NCI-H2029 (cell line): ENCODE measurements at places on chromosomes 7 and 10.

DNA sequence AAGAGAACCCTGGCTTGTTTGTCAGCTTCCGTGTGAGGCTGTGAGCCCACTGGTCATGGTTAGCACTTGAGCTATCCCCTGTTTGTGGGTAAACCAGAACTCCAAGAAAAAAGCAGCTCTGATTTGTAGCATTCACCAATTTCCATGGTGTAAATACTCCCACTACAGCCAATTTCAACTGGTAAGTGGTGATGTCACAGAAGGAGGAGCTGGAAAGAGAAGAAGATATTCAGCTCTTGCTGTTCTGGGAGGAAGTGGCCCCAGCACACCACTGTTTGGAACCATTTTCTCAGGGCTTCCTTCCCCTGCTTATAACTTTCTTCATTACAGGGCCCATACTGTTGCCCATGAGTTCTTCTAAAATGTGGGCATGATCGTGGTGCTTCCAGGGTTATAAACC lies 500.1 kb upstream of the ZMIZ1 start:
- DNase-seq = no peak

DNA sequence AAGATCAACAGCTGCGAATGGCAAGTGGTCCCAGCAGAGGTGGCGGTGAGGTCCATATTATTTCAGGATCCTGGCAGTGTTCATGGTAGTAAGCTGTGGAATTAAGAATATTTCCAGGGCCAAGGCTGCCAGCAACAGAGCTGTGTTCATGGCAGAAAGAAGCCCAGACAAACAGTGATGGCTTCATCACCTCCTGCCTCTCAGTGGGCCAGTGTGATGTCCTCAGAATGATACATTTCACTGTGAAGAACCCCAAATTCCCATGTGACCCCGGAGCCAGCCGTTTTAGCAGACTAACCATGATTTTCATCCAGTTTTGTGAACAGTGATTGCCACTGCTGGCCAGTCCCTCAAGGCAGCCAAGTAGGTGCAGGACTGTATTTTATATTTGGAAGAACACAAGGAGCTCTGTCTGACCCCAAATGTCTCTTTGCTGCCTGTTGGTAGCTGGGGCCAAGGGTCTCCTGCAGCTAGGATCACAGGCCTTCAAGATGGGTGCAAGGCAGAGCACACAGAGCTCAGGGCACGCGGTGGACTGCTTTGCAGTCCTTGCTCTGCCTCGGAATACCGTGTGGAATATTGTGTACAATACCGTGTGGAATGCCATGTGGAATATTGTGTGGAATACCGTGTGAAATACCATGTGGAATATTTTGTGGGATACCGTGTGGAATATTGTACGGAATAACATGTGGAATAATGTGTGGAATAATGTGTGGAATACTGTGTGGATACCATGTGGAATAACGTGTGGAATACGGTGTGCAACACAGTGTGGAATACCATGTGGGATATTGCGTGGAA lies 132.3 kb upstream of the CHST15 start:
- no peak for DNase-seq

DNA sequence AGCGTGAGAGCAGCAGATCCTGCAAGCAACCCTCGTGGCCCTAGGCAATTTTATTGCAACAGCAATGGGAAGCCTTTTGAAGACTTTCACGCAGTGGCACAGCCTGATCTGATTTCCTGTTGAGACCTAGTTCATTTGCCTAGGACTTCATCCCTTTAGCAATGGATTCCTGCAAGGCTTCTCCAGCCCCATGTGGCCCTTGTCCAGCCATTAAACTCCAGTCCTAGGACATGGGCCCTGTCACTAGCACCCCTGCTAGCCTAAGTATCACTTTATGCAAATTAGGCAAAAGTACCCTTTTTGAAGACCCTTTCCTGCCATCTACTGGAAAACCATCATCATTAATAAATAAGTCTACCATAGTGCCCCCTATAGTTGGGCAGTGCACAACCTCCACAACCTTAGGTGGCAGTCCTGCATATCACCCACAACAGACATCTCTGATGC lies 379.4 kb downstream of the GALNT17 start:
- peak; percentile 9 for DNase-seq

GRCh38 chr7:157077021-157077420 lies 61.7 kb upstream of the UBE3C start:
- no peak for DNase-seq

DNA sequence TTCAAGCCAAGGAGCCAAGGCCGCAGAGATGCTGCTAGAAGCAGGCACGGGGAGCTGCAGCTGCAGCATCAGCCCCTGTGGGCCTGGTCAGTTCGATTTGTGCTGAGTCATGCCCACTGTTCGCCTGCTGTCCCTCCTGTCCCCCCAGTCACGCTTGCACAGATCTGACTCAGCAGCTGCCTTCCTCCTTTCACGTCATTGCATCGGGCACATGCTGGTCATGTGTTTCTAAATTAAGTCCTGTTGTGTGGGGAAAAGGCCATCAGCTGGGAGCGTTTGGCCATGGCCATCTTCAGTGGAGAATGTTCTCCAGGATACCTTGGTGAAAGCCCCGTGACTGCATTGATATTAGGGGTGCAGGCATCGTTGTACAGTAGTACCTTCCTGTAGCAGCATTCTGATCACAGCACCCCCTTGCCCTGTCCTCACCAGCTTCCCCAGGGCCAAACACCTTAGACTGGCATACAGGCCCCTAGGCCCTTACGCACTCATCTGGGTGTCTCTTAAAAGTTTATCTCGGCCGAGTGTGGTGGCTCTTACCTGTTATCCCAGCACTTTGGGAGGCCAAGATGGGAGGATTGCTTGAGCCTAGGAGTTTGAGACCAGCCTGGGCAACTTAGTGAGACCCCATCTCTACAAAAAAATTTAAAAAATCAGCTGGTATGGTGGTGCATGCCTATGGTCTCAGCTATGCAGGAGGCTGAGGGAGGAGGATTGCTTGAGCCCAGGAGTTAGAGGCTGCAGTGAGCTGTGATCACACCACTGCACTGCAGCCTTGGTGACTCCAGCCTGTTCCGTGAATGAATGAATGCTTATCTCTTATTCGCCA lies 23.2 kb downstream of the POR start:
- no peak for DNase-seq
